ENCODE measurements at places on chromosomes 7 and 10.

DNA sequence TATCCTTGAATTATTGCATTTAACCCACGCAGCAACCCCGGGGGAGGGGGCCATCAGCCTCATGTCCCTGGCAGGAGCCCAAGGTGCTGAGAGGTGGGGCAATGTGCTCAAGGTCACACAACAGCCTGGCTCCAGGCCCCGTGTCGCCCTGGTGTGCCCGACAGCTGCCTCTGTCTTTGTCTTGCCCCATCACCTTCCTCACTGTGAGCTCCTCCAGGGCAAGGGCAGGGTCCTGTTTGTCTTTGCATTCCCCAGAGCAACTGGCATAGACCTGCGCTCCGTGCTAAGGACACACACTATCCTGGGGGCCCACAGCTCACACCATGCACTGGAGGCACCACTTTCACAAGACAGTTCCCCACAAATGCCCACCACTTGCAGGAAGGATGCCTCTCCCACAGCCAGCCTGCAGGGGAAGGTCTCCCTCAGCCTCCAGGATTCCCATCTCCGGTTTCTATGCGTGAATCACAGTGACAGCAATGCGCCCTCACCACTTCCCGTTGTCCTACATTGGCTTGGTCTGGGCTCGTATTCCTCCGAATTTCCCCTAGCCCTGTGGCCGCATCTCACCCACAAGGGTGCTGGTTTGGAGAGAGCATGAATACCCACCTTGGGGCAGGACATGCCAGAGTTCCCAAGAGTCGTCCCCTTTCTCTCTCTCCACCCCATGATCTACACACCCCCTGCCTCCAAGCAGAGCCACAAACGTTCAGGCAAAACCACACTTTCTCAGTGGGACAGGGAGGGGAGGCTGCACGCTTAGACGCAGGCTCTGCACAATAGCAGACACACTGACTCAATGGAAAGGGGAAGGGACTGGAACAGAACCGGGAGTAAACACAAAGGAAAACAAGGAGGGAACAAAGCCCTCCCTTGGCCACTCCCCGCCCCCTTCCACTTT is 10.3 kb downstream of the ITPRIP start:
- DNase-seq, result no peak

GRCh38 chr7:107913851-107914250 is 22.9 kb downstream of the DLD start:
- peak; percentile 27 for DNase-seq

DNA sequence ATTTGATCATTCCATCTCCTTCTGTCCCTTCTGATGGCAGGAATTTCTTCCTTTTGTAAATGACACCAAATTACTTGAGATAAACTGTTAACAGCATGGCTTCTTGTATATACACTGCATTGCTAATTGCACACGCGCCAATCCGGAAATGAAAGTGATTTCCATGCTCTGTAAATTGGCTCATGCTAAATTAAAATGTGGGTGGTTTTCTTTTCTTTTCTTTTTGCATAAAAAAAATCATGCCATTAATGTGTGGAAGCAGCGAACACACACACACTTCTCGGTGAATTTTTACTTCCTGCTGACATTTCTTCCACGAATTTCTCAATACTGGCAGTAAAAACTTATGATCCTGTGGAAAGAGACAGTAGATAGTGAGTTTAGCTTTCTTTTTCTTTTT is 123.1 kb upstream of the CCDC6 start:
- no peak for DNase-seq

DNA sequence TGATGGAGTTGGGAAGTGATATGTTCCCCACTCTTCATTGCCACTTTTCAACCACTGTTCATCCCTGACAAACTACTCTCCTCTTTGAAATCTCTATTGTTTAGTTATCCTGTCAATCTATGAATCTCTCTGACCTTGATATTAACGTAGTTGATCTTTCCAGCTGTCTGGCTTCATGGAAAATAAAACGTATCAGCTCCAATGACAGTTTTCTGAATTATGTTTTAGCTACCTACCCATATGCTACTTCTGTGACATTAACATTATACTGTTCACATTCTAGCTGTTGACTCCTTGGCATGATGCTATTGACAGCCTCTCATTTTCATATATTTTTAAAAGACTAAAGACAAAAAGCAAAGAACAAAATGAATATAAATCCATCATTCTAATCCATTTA is 53.3 kb downstream of the PCLO start:
- no peak for DNase-seq

DNA sequence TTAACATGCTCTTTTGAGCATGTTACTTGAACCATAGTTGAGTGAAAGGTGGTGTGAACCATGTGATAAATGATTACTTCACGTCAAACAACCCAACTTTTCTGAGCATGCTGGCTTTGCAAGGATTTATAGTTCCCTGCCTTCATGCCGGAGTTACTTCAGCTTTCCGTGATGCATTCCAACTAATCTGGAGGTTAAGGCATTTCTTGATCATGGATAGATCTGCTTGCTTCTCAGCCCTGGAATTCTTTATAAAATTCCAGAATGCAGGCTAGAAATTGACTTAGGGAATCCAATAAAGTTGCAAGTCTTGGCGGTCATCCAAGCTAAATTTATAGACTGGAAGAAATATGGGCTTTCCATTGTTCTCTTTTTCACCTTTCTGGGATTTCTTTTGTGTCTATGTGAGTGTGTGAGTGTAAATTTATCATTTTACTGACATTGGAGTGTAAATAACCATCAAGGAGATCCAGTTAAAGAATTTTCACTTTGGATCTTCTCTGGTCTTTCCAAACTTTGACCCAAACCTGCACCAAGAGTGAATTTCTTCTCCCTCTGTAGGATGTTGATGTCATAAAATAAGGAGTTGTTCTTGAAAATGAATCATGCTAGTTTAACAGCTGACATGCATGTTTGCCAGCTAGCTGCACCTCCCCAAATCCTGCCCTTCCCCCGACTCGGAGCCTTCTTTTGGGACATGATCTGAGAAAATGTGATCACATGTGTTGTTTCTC is 289.0 kb downstream of the TWIST1 start:
- peak; percentile 27 for DNase-seq

GRCh38 chr10:97611473-97611872 is 21.8 kb downstream of the MORN4 start:
- DNase-seq, result no peak

GRCh38 chr7:127107601-127108007 is 145.1 kb downstream of the GRM8 start:
- DNase-seq, result peak; percentile 5

DNA sequence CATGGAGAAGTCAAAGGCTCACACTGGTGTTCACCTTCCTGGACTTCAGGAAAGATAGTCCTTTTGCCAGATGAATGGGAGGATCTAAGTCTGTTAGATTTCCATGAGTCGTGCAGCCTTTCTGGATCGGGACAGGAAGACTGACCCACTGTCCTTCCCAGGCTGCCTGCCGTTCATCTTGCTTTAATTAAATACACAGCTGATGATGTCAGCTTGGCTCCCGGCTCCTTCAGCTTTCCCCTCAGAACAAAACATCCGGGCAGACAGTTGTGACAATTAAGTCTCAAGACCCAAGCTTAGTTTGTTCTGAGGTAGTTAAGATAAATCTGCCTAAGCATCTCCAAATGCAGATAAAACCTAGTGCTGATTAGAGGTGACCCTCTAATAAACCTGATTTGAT is 58.6 kb downstream of the AUTS2 start:
- DNase-seq, result peak; percentile 47

DNA sequence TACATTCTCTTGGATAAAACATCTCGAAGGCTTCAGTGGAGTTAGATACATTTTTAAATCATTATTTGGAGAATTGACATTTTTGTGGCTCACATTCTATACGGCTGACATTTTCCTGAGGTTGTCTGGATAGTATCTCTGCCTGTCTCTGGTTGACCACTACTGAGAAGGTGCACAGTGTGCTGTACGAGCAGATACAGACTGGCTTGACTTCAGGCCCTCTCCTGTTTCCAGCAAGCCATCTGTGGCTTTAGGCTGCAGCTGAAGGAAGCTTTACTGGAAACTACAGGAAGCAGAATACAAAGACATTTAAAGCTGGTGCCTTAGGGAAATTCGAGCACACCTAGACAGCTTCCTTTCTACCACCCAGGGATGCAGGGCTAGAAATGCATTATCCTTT is 39.3 kb upstream of the RSU1 start:
- no peak for DNase-seq

- DNase-seq, result no peak
Measured at GRCh38 chr7:116986611-116987565, 33.6 kb downstream of the ST7 start.

Data from fibroblast of skin of left quadriceps (primary cell).